ENCODE measurements at places on chromosomes 5 and 9.

GRCh38 chr5:167839065-167839464, 452.4 kb upstream of the WWC1 start:
- no peak for DNase-seq

- DNase-seq: no peak
Observed at GRCh38 chr5:135147294-135148090, 113.5 kb upstream of the PITX1 start.

DNA sequence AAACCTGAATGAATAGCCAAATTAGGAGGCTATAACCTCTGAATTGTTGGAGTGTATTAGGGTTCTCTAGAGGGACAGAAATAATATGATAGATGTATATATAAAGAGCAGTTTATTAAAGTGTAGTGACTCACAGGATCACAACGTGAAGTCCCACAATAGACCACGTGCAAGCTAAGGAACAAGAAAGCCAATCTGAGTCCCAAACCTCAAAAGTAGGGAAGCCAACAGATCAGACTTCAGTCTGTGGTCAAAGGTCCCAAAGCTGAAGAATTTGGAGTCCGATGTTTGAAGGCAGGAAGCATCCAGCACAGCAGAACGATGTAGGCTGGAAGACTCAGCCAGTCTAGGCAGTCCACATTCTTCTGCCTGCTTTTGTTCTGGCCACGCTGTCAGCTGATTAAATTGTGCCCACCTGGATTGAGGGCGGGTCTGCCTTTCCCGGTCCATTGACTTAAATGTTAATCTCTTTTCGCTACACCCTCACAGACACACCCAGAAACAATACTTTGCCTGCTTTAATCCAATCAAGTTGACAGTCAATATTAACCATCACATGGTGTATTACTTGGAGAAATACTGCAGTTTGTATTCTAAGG, 550.6 kb downstream of the CDH10 start:
- no peak for DNase-seq

DNA sequence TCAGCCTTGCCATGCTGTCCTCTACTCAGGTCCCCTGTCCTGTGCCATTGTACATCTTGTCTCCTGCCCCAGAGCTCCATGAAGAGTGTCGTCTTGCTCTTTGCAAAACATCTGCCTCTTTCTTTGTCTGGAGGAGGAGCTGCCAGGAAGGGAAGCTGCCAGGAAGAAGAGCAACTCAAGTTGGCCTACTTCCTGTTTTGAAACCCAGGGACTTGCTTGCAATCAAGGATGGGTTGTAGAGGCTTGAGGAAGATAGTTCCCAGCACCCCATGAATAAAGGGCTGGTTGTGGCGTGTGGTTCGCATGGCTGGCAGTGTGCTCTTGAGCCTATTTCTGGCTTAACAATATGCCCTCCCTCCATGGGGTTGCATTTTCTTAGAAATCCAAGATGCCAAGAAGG, 53.0 kb upstream of the CPEB4 start:
- no peak for DNase-seq

Measured in fibroblast of skin of left quadriceps (primary cell).